Endodermal cell (in vitro differentiated cells): ENCODE measurements at places on chromosomes 1 and 21. TPM values are rescaled to one million over a fixed set of nuclear protein-coding genes. Genes with fewer than 3 reads are reported as not detected.
A peak's percentile ranks its signal among the peaks of the same experiment; 100 is the strongest.

DNA sequence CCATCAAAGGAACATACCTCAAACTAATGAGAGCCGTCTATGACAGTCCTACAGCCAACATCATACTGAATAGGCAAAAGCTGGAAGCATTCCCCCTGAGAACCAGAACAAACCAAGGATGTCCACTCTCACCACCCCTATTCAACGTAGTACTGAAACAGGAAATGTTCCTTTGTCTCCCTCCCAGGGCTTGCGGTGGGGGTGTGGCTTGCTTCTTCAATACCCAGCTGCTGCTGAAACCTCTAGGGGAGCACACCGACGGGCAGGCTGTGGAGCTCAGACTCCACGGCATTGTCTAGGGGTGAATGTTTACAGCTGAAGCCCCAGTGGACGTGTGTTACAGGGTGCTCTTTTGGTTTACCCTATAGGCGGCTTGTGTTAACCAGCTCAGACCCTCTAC lies 30.5 kb upstream of the B3GALT2 start:
- peak; percentile 67 for DNase-seq

GRCh38 chr21:42061195-42061985 lies 9.7 kb upstream of the UMODL1 start:
- DNase-seq = no peak

DNA sequence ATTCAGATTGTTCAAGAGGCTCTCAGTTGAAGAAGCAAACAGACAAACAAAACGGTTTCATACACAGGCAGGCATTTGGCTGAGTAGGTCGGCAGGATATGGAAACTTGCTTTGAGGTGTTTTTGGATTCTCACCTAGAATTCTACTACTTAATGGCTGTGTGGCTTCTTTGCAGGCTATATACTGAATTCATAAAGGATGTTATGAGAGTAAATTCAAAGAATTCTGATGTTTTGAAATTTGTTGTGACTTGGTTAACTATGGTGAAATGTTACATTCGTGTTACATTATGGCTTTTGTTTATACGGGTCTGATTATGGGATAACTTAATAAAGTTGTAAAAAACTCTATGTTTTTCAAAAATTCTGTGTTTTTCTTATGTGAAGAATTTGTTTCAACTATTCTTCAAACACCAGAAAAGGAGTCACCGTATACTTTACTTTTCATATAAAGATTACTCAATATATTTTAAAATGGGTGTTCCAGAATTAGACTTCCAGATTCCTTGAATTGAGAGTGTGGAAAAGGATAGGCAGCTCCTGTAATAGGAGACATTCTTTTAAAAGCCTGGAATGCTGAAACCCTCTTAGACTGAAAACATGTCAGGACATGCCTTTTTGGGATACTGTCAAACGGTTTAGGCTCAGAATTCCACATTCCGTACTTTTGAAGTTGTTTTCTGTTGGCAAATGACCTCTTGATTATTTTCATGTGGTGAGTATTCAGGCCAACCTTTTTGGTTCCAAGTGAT lies 8.2 kb upstream of the IRF2BP2 start:
- DNase-seq = no peak

- no peak for DNase-seq
Observed at GRCh38 chr21:14678973-14679574, 133.0 kb upstream of the SAMSN1 start.

- no peak for DNase-seq
Observed at GRCh38 chr1:99643021-99643779, 2.7 kb upstream of the PALMD start.

PADI1 gene
- total RNA-seq = 0.13 TPM in 1 of 2 replicates, not detected in the other

ADCY10 gene
- total RNA-seq = 0.21 to 0.25 TPM in 2 of 3 replicates, not detected in the other

POU3F1 gene
- 0.46 and 0.93 TPM in 2 replicates for total RNA-seq

VN1R5 gene
- total RNA-seq = not detected in 3 replicates
